Activated T-helper 2 cell treated with anti-CD3 and anti-CD28 coated beads, Interferon-gamma antibody, Interleukin-2, Interleukin-4, amounts not matched to agents 10 μg/mL and 5 μg/mL and 100 μg/mL, durations not matched to agents 14 hours and 24 hours and 36 hours (primary cell): ENCODE measurements at places on chromosomes 5 and 9. TPM values are rescaled to one million over a fixed set of nuclear protein-coding genes. Genes with fewer than 3 reads are reported as not detected.

DNA sequence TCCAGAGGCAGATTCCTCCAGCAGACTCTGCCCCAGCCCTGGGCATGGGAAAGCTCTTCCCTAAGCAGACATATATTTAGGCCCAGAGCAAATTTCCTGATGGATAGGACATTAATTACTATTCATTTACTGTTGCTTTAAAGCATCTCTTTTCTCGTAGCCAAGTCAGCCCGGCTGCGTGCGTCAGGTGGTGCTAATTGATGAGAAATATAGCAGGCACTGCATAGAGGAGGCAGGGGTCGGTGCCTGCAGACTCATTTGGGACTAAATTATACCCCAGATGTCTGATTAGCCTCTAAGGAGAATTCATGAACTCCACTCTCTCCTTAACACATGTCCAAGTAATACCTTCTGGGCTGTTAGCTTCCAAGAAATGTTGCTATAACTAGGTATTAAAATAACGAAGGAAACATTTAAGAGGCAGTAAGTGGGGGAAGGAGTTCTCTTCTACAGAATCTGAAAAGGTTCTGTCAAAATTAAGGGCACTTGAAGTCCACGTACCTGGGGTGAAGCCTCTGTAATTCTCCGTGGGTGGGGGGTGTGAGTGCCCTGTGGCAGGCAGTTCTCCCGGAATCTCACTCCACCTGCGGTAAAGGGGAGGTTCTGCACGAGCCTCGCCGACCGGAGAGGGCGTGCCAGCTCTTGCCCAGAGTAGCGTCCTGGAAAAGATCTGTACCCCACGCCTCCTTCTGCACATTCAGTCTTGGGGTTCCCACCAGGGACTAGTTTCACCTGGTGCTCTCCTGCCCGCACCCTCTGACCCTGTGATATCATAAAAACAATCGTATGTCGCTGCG, 115.9 kb upstream of the FCN2 start:
- H3K27ac ChIP-seq = no peak overlapping the region
- H3K36me3 ChIP-seq = no peaks in the 10 kb centered on the region
- peaks cover 5% of the 10 kb centered on the region for H3K4me1 ChIP-seq
- H3K4me3 ChIP-seq = no peak overlapping the region
- DNase-seq = no peak

- H3K36me3 ChIP-seq = no peaks in the 10 kb centered on the region
- H3K4me3 ChIP-seq = peak overlapping the region; percentile 68
- H3K27me3 ChIP-seq = peaks cover 24% of the 10 kb centered on the region
- no peak for DNase-seq
Measured at GRCh38 chr9:134325096-134325812, 1.0 kb upstream of the RXRA start.

GRCh38 chr9:137294681-137295237, 7.3 kb downstream of the NRARP start:
- H3K27me3 ChIP-seq = peaks cover 31% of the 10 kb centered on the region
- H3K4me1 ChIP-seq = peaks cover 2% of the 10 kb centered on the region
- no peaks in the 10 kb centered on the region for H3K36me3 ChIP-seq
- DNase-seq = no peak

- peaks cover 58% of the 10 kb centered on the region for H3K27me3 ChIP-seq
- H3K4me1 ChIP-seq = peaks cover 29% of the 10 kb centered on the region
- no peaks in the 10 kb centered on the region for H3K36me3 ChIP-seq
- no peak overlapping the region for H3K27ac ChIP-seq
- H3K4me3 ChIP-seq = no peak overlapping the region
- DNase-seq = no peak
Measured at GRCh38 chr9:126474206-126474765, 139.4 kb upstream of the LMX1B start.

- H3K27ac ChIP-seq = no peak overlapping the region
- H3K4me3 ChIP-seq = no peak overlapping the region
- H3K4me1 ChIP-seq = no peaks in the 10 kb centered on the region
- H3K27me3 ChIP-seq = no peaks in the 10 kb centered on the region
Measured at GRCh38 chr5:29795096-29795652, 1398.3 kb upstream of the CDH6 start.

- H3K27ac ChIP-seq = no peak overlapping the region
- H3K4me3 ChIP-seq = no peak overlapping the region
- H3K27me3 ChIP-seq = no peaks in the 10 kb centered on the region
- H3K36me3 ChIP-seq = no peaks in the 10 kb centered on the region
- H3K4me1 ChIP-seq = no peaks in the 10 kb centered on the region
Measured at GRCh38 chr9:133839822-133840329, 101.7 kb upstream of the SARDH start.

- H3K27me3 ChIP-seq = peaks cover 26% of the 10 kb centered on the region
- no peaks in the 10 kb centered on the region for H3K4me1 ChIP-seq
- H3K27ac ChIP-seq = no peak overlapping the region
- no peak overlapping the region for H3K4me3 ChIP-seq
- no peaks in the 10 kb centered on the region for H3K36me3 ChIP-seq
- no peak for DNase-seq
Measured at GRCh38 chr5:68468322-68468721, 252.8 kb downstream of the PIK3R1 start.

DNA sequence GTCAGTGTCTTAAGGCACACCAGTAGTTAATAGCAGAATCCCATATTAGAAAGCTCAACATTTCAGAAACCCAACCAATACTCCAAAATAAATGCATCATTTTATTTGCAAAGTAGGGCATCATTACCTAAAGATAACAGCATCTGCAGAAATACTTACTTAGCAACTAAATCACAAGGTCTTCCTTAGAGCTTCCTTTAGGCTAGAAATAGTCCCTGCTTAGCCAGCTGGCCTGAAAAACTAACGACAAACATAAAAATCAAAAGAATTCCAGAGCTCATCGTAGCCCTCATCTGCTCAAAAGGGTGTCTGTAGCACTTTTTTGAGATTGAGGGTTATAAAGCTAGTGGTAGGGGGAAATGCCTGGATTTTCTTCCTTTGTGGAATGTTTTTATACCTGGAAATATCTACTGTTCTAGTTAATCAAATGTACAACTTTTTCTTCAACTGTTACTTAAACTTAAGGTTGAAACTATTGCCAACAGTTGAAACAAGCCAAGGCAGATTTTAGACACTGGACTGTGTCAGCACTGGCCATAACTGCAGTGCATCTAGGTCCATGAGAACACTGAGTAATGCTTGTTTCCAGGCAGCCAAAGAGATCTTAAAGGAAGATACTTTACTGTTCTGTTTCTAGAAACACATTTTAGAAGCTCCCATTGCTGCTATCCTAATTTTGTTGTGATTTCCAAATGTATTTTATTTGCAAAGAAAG, 129.4 kb upstream of the RASA1 start:
- H3K4me3 ChIP-seq = no peak overlapping the region
- H3K36me3 ChIP-seq = no peaks in the 10 kb centered on the region
- no peak for DNase-seq
- peaks cover 20% of the 10 kb centered on the region for H3K27me3 ChIP-seq
- H3K27ac ChIP-seq = no peak overlapping the region

- peak; percentile 11 for DNase-seq
- H3K27me3 ChIP-seq = peaks cover 11% of the 10 kb centered on the region
- H3K4me1 ChIP-seq = peaks cover 31% of the 10 kb centered on the region
- H3K4me3 ChIP-seq = peak overlapping the region; percentile 93
- peak overlapping the region; percentile 93 for H3K27ac ChIP-seq
- peaks cover 37% of the 10 kb centered on the region for H3K36me3 ChIP-seq
Measured at GRCh38 chr5:32443145-32443540, 1.4 kb downstream of the ZFR start.

- no peak overlapping the region for H3K4me3 ChIP-seq
- H3K4me1 ChIP-seq = peaks cover 6% of the 10 kb centered on the region
- DNase-seq = no peak
- H3K27me3 ChIP-seq = peaks cover 20% of the 10 kb centered on the region
Measured at GRCh38 chr5:133758641-133759040, 146.3 kb upstream of the FSTL4 start.

- H3K36me3 ChIP-seq = peaks cover 6% of the 10 kb centered on the region
- H3K4me1 ChIP-seq = peaks cover 32% of the 10 kb centered on the region
- H3K4me3 ChIP-seq = no peak overlapping the region
- no peak for DNase-seq
- no peaks in the 10 kb centered on the region for H3K27me3 ChIP-seq
Measured at GRCh38 chr5:100775533-100775855, 127.6 kb downstream of the ST8SIA4 start.

DNA sequence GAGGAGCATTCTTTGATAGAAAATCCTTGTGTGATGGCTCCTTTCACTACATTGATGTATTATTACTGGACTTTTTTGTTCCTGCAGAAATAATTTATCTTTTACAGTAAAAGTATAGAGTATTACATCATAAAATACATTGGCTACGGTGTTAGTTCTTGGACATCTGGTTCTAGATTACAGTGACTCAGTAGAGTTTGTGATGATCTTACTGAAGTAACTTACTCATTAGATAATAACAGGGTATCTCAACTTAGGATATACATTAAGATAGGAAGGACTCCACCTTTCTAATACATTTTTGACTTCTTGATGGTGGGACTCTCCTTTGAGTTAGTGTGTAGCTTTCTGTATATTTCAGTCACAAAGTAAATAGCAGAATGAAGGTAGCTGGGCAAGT, 59.1 kb downstream of the ZNF462 start:
- no peak for DNase-seq
- H3K4me1 ChIP-seq = no peaks in the 10 kb centered on the region
- no peak overlapping the region for H3K27ac ChIP-seq
- H3K36me3 ChIP-seq = no peaks in the 10 kb centered on the region

DNA sequence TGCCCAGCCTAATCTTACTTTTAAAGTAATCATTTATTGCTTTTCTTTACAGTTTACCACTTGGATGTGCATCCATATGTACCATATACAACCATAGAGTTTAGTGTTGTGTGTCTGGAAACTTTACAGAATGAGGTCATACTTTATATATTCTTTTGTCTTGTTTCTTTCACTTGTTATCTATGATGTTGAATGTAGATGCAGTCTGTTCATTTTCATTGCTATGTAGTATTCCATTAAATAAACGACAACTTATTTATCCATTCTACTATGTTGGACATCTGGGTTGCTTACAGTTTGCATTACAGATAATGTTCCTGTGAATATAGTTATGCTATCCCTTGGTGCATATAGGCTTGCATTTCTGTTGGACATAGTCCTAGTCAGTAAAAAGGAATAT, 21.3 kb upstream of the SMIM15 start:
- no peak overlapping the region for H3K27ac ChIP-seq
- H3K36me3 ChIP-seq = no peaks in the 10 kb centered on the region
- no peak for DNase-seq

DNA sequence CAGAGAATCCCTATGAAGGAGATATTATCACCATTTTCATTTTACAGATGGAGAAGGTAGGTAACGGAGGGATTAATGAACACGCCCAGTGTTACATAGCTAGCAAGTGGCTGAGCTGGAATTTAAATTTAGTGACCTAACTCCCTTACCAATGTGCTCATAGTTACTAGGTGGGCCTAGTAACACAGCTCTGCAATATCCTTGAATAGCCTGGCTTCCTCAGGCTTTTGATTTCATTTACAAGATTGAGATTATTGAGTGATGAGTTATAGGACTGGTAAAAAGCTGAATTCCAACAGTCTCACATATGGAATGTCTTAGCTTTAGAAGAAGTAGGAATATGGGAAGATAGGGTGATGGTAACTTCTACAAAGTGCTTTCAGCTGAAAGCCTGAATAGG, 336.3 kb upstream of the KIF2A start:
- H3K27me3 ChIP-seq = no peaks in the 10 kb centered on the region

DNA sequence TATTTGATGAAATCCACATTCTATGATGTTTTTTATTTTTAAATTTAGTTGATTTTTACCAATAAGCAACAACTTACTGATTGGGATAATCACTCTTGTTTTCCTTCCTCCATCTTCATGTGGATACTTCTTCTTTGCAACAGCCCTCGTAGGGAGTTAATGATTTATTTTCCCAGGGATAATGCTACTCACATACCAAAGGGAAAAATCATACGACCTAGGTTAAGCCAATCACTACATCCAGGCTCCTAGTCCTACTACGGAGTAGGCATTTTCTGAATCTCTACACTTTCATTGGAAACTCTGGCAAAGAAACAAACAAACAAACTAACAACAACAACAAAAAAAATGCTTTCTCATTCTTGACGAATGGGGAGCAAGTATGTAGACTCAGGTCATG, 663.4 kb downstream of the PTPRD start:
- no peak overlapping the region for H3K27ac ChIP-seq
- H3K4me3 ChIP-seq = no peak overlapping the region
- no peaks in the 10 kb centered on the region for H3K27me3 ChIP-seq
- no peaks in the 10 kb centered on the region for H3K36me3 ChIP-seq

GRCh38 chr9:94881023-94881422, 154.5 kb downstream of the AOPEP start:
- peaks cover 38% of the 10 kb centered on the region for H3K27me3 ChIP-seq
- no peak for DNase-seq
- H3K4me3 ChIP-seq = no peak overlapping the region
- H3K36me3 ChIP-seq = peaks cover under 1% of the 10 kb centered on the region
- H3K27ac ChIP-seq = no peak overlapping the region

DNA sequence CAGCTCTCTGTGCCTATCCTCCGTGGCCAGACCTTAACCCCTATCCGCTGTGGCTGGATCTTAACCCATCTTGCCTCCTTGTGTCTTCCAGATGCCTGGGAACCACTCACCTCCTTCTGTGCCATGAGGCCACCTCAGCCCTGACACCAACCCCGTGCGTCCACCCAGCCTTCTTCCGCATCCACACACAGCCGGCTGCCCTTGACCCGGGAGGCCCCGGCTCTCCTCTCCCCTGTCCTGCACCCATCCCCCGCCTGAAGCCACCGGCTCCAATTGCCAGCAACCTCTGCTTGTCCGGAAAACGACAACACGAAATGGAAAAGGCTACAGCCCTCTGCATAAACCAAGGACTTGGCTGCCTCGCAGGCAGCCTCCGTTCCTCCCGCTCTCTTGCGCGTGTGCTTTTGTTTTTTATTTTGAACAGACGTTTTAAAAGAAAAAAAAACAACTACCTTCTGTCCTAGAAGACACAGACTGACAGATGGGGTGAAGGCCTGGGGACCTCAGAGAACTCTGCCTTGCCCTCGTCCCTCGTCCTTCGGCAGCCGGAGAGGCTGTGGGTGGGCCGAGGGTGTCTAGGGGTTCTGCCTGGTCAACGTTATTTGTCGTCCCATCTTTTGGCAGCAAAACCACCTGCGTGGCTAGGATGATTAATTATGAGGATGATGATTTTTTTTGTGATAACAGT, 32.5 kb upstream of the HMCN2 start:
- DNase-seq = no peak
- H3K27me3 ChIP-seq = no peaks in the 10 kb centered on the region
- no peak overlapping the region for H3K4me3 ChIP-seq
- no peak overlapping the region for H3K27ac ChIP-seq
- H3K36me3 ChIP-seq = no peaks in the 10 kb centered on the region

The SCGB3A2 gene
- total RNA-seq = not detected in 2 replicates

The FRMD3 gene
- 0.34 and 0.51 TPM in 2 replicates for total RNA-seq

The CKMT2 gene
- total RNA-seq = not detected in 2 replicates

The LRRTM2 gene
- total RNA-seq = 0.44 and 0.59 TPM in 2 replicates

The SLC4A9 gene
- total RNA-seq = 0.18 TPM in 1 of 2 replicates, not detected in the other

The CCDC192 gene
- not detected in 2 replicates for total RNA-seq

The PTGER4 gene
- 30.4 and 33.7 TPM in 2 replicates for total RNA-seq

The UBE2QL1 gene
- total RNA-seq = 0.67 and 0.68 TPM in 2 replicates

The CTNNAL1 gene
- 19.8 and 21.6 TPM in 2 replicates for total RNA-seq
